EH (cell line): ENCODE measurements at places on chromosomes 7 and 10.

DNA sequence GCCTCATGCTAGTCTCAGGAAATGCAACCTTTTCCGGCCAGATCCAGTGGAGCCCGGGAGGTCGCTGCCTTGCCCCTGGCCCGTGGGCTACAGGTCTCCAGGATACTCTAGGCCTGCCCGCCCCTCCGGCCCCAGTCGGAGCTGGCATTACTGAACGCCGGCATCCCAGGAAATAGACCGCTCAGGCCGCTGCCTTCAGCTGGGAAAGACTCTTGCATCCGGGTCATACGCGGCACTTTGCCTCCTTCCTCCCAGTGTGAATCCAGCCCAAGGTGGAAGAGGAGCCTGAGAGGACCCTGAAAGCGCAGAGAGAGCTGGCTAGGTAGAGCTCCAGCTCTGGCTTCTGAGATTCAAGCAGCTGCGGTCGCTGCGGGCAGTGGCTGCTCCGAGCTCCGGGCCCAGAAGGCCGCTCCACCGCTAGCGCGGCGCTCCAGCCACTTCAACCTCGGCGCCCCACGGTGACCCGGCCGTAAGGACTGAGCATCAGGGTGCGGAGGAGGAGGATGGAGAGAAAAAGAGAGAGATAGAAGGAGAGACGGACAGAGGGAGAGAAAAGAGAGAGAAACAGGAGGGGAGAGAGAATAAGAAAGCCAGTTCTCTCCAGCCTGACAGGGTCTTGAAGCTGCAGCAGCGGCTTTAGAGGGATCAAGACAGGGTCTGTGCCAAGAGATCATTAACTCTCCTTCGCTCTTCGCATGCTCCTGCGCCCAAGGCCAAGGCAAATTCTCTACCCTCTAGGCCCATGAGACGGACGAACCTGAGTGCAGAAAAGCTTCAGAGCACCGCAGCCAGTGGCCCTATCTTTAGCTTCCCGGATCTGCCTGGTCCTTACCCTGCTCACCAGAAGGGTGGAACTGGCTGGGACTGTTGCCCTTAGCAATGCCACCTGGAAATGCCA is 1.8 kb upstream of the HOXA10 start:
- peak; percentile 72 for DNase-seq

DNA sequence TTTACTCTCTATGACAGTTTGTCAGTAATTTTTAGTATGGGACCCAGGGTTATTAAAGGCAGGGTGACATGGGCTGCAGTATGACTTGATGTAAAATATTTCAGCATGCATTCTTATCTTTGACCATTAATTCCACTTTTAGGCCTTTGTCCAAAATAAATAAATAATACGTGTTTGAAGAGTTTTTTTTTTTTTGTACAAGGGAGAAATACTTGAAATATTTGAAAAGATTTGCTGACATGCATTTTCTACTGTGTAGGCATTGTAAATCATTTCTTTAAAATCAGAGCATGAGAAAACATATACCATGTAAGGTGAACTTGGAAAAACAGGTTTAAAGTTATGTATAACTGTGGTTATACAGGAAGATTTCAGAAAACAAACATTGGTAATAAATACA is 23.5 kb downstream of the NRG3 start:
- DNase-seq, result no peak

DNA sequence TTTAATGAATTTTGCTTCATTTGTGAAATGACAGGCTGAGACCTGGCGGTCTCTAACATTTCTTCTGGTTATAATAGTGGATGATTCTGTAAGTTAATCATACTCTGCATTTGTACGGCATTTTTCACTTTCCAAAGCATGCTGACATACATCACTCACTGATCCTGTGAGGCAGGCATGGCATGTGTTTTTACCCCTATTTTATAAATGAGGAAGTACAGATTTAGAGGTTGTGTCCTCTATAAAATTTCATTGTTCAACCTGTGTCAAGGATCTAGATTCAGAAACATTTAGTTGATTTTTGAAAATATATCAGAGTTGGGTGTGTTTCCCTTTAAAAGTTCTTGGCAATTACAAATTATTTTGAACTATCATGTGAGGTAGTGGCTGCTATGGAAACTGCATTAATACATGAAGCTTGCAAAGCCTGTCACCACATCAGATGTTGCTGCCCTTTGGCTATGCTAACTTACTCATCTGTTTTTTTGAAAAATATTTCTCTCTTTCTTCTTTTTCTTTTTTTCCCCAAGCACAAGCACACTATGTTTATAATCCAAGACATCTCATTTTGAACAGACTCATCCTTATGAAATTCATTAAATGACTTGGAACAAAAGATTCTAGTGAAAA is 172.7 kb downstream of the GNAI1 start:
- peak; percentile 79 for DNase-seq

DNA sequence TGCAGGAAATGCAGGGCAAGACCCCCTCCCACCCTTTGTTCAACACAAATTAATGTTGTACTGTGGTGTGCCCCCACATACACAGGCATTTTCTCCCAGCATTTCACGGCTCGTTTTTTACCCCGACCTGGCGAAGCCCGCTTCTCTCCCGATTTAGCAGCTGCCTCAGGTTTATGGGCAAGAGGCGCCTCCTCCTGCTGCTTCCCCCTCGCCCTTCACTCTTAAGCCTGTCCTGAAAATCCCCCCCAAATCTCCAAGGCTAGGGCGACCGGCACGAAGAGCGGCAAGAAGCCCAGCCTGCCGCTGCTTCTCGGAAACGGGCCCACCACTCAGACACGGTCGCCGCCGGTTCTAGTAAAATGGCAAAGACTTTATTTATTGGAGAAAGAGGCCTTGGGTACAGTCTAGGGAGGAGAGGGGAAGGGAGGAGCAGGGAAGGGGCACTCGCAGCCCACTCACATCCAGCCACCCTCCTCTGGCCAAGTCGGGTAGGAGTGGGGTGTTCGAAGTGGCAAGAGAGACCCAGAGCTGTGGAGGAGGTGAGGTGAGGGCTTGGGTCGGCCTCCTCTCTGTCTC is 3.3 kb downstream of the LBX1 start:
- DNase-seq, result no peak

DNA sequence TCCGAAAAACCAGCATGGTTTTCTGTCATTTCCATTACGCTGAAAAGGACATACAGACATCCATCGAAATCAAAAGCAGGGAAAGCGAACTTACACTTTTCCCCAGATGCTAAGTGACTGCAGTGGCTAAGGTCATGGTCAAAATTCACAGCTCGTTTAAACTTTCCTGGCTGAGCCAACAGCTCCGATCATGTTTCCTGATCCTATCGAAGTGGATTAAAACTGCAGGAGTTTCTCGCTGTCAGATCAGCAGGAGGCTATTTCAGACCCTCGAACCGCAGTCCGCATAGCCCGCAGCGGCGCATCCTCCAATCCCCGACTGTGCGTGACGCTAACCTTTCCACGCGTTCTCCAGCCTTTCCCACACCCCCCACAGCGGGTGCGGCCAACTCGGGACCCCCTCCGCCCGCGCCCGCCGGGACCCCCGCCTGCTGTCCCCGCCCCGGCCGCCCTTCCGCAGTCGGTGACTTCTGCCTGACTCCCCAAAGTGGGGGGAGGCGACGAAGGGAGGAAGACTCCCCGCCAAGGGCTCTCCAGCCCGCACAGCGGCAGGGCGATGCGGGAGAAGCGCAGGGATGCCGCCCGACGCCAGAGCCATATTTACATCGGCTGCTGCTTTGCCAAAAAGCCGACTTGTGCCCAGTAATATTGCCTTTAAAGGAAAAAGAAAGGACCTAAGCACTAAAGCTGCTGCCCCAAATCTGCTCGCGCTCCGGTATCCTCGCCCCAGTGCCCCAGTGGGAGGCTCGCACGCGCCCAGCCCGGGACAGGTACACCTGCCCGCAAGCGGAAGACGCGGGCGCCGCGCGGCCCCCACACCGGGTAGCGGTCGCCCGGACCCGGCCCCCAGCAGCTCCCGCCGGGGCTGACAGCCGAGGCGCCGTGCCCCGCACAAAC is 1.2 kb downstream of the PIP4K2A start:
- DNase-seq, result peak; percentile 46

- DNase-seq, result no peak
These were observed 359.6 kb upstream of the MEOX2 start for GRCh38 chr7:16046041-16046440.

GRCh38 chr7:51349820-51350545 is 33.4 kb upstream of the COBL start:
- no peak for DNase-seq

DNA sequence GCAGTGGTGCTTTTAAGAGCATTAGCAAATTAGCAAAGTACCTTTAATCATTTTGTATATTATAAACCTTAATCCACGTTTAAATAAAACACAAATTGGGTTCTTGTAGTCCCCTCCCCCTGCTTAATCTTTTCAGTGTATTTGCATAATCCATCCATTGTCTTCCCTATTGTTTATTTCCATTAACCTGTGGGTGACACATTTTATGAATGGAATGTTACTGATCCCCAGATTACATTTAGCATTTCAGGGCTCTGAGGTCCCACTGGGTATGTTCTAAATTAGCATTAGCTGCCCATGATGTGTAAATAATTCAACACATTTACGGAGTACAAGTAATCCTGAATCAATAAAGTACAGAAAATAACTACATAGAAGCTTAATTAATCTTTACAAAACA is 138.4 kb upstream of the FEZF1 start:
- no peak for DNase-seq

GRCh38 chr7:36082910-36083309 is 70.1 kb upstream of the EEPD1 start:
- DNase-seq, result peak; percentile 13

- DNase-seq, result no peak
These were observed 83.1 kb downstream of the NKX6-2 start for GRCh38 chr10:132702601-132703418.

- DNase-seq, result no peak
These were observed 16.8 kb downstream of the LAT2 start for GRCh38 chr7:74226633-74227032.

GRCh38 chr10:95906677-95907455 is 909 bp upstream of the CC2D2B start:
- peak; percentile 65 for DNase-seq

DNA sequence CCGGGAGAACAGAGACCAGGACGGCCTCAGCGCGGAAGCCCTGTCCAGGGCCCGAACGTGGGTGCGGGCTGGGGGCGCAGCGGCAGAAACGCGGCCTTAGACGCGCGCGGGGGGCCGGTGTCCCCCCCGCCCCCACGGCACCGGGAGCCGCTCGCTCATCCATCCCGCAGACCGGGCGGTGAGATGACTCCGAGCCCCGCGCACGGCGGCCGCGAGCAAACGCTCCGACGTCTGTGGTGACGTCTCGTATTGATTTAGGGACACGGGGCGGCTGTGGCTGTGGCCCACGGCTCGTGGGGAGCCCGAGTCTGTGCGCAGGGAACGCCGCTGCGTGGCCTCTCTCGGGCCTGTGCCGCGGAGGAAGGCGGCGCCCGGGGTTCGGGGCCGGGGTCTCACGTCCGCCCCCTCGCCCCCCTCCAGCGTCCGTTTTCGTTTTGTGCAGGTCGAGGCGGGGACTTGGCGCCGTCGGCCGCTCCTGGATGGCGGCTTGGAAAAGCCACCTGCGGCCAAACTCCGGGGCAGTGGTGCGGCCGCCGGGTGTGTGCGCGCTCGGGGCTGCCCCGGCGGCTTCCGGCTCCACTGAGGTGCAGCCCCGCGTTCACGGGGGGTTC is 1.0 kb upstream of the NKX6-2 start:
- no peak for DNase-seq

DNA sequence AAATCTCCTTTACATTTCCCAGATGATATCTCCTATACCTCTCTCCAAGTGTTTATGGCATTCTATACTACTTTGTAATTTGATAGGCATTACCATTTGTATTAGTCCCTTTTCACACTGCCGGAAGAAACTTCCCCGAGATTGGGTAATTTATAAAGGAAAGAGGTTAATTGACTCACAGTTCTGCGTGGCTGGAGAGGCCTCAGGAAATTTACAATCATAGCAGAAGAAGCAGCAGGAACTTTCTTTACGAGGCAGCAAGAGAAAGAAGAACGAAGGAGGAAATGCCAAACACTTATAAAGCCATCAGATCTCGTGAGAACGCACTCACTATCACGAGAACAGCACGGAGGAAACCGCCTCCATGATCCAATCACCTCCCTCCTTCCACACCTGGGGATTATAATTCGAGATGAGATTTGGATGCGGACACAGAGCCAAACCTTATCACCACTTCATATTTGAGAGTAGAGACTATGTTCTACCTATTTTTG is 1194.6 kb downstream of the SORCS1 start:
- no peak for DNase-seq
